ENCODE measurements at places on chromosomes 5 and 9. TPM values are rescaled to one million over a fixed set of nuclear protein-coding genes. Genes with fewer than 3 reads are reported as not detected.

The PCDHB2 gene
- 1.8 TPM for total RNA-seq

The GRIN3A gene
- not detected for total RNA-seq

The PHPT1 gene
- total RNA-seq = 56.6 TPM

The ERAP2 gene
- 28.7 TPM for total RNA-seq

The PCDHAC2 gene
- 0.68 TPM for total RNA-seq

The PCDHA9 gene
- total RNA-seq = not detected

The AP3B1 gene
- total RNA-seq = 49.8 TPM

The MEF2C gene
- total RNA-seq = 92.0 TPM

The PHYHD1 gene
- 23.0 TPM for total RNA-seq

The MEIKIN gene
- total RNA-seq = not detected

The CD72 gene
- total RNA-seq = 3.3 TPM

The WDR38 gene
- total RNA-seq = not detected

The PPWD1 gene
- 46.3 TPM for total RNA-seq

The CCNO gene
- total RNA-seq = not detected

The ADAM19 gene
- total RNA-seq = 2.6 TPM

The PFN3 gene
- total RNA-seq = not detected

The SIT1 gene
- 6.6 TPM for total RNA-seq

The ZDHHC21 gene
- total RNA-seq = 12.4 TPM

The SMIM33 gene
- not detected for total RNA-seq

The GNA14 gene
- 5.5 TPM for total RNA-seq

The SET gene
- 159 TPM for total RNA-seq

The CCDC171 gene
- 2.9 TPM for total RNA-seq

The BTNL9 gene
- 174 TPM for total RNA-seq

The HSPB3 gene
- not detected for total RNA-seq

The NRARP gene
- 2.4 TPM for total RNA-seq

The CCL27 gene
- total RNA-seq = not detected

The WNT8A gene
- total RNA-seq = not detected

The SPINK13 gene
- not detected for total RNA-seq

The MZB1 gene
- not detected for total RNA-seq

The KIF20A gene
- total RNA-seq = 2.4 TPM

The RHOBTB3 gene
- 131 TPM for total RNA-seq

The IFNA5 gene
- not detected for total RNA-seq

The MAP1B gene
- total RNA-seq = 174 TPM

The ADCY2 gene
- 7.1 TPM for total RNA-seq

The CBY3 gene
- total RNA-seq = not detected

The HTR4 gene
- not detected for total RNA-seq

The HAVCR2 gene
- total RNA-seq = 31.3 TPM

All from subcutaneous adipose tissue (tissue), 4 donors.